ENCODE measurements at places on chromosomes 6 and 20.

DNA sequence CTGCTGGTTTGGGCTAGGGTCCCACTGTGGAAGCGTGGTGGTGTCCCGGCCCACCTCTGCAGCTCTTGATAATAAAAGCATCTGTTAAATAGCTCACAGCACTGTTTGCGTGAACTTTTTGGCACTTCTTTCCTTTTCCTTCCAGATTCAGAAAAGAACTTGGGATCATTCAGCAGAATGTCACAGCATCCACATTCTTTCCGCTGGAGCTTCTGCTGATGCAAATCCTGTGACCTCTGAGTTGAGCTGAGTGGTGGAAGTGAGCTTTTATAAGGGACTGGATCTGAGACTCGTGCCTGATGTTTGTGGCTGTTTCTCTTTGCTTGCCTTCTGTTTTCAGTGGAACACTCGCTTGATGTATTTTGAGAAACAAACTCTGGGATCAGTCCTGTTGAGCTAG, 3.9 kb downstream of the OSBPL2 start:
- DNase-seq, result no peak

GRCh38 chr6:37236921-37237320, 20.7 kb upstream of the TBC1D22B start:
- DNase-seq, result no peak

GRCh38 chr6:116364321-116364720, 6.4 kb upstream of the DSE start:
- no peak for DNase-seq

- peak; percentile 56 for DNase-seq
These were observed 27.1 kb upstream of the SYNCRIP start for GRCh38 chr6:85669735-85670194.

GRCh38 chr6:40348591-40348990, 238.6 kb downstream of the LRFN2 start:
- DNase-seq, result no peak
